ENCODE measurements at places on chromosomes 5 and 9. TPM values are rescaled to one million over a fixed set of nuclear protein-coding genes. Genes with fewer than 3 reads are reported as not detected.

IFNA5 gene
- polyA plus RNA-seq: not detected

SLC34A1 gene
- polyA plus RNA-seq: not detected

KCTD16 gene
- polyA plus RNA-seq: 2.6 TPM

GNA14 gene
- polyA plus RNA-seq: 2.7 TPM

ADAMTSL2 gene
- polyA plus RNA-seq: 0.69 TPM

DNA sequence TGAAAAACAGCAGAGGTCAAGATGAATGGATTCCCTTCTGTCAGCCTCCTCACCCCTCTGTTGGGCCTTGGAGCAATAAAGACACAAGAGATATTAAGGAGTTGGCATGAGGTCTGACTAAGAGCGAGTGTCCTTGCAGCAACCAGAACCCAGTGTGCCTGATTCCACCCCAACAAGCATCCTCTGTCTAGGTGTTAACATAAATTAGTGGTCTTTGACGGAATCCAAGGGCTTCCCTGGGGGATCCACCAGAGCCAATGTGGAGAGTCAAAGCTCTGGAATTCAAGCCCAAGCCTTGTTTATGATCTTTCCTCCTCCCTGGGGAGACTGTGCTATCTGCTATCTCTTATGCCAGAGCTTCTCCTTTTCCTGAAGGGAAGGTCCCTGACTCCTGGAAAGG is 128.1 kb upstream of the SMIM23 start:
- no peak for DNase-seq
- no peak overlapping the region for H3K27ac ChIP-seq

DNA sequence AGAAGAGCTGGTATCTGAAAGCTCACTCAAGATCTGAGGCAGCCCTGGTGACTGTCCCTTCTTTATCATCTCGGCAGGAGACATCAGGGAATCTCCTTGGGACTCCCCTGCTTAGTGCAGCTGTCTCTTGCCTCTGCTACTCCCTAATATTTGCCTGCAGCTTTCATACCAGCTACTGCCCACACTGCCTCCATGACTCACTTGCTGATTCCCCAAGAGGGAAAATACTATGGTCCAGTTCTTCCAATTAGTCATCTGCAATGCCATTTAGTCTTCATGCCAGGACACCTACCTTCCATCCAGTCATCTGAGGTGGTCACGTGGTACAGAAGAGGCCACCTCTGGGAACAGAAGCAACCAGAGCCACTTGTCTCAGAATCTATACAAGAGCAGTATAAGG is 270.8 kb downstream of the NTRK2 start:
- no peaks in the 10 kb centered on the region for H3K4me1 ChIP-seq
- DNase-seq: no peak
- no peaks in the 10 kb centered on the region for H3K27me3 ChIP-seq
- H3K36me3 ChIP-seq: no peaks in the 10 kb centered on the region
- H3K27ac ChIP-seq: no peak overlapping the region

- peak overlapping the region; percentile 49 for H3K27ac ChIP-seq
- H3K4me3 ChIP-seq: peak overlapping the region; percentile 66
- peak; percentile 40 for DNase-seq
- H3K27me3 ChIP-seq: no peaks in the 10 kb centered on the region
- peaks cover 8% of the 10 kb centered on the region for H3K4me1 ChIP-seq
Measured at GRCh38 chr5:154446195-154447088, 645 bp downstream of the SAP30L start.

DNA sequence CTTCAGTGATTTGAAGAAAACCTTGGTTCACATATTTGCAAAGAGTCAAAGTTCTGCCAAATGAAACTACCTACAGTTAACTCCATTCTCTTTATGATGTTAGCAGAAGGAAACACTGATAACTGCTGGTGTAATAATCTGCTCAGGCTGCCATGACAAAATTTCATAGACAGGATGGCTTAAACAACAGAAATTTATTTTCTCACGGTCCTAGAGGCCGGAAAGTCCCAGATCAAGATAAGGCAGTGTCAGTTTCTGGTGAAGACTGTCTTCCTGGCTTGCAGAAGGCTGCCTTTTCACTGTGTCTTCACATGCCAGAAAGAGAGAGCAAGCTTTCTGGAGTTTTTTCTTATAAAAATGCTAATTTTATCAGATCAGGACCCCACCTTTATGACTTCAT is 102.4 kb upstream of the PARP8 start:
- H3K36me3 ChIP-seq: no peaks in the 10 kb centered on the region
- H3K27ac ChIP-seq: no peak overlapping the region
- H3K27me3 ChIP-seq: no peaks in the 10 kb centered on the region
- no peak for DNase-seq
- H3K4me1 ChIP-seq: no peaks in the 10 kb centered on the region

DNA sequence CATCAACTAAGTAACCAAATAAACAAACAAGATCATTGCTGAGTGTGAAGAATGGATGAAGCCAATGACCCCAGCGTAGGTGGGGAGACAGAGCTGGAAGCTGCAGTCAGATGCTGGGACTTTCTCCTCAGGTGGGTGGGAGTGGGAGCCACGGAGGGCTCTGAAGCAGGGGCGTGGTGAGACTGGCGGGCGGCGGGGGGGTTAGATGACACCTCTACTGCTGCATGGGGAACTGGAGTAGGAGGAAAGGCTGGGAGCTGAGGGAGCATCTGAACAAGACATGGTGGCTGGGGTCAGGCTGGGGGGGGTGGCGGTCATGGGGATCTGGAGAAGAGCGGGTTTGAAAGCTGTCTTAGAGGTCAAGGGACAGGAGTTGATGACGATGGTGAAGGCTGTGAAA is 193.8 kb downstream of the C9orf50 start:
- H3K36me3 ChIP-seq: no peaks in the 10 kb centered on the region
- H3K4me1 ChIP-seq: peaks cover 9% of the 10 kb centered on the region
- H3K4me3 ChIP-seq: no peak overlapping the region
- no peak overlapping the region for H3K27ac ChIP-seq
- no peaks in the 10 kb centered on the region for H3K27me3 ChIP-seq

DNA sequence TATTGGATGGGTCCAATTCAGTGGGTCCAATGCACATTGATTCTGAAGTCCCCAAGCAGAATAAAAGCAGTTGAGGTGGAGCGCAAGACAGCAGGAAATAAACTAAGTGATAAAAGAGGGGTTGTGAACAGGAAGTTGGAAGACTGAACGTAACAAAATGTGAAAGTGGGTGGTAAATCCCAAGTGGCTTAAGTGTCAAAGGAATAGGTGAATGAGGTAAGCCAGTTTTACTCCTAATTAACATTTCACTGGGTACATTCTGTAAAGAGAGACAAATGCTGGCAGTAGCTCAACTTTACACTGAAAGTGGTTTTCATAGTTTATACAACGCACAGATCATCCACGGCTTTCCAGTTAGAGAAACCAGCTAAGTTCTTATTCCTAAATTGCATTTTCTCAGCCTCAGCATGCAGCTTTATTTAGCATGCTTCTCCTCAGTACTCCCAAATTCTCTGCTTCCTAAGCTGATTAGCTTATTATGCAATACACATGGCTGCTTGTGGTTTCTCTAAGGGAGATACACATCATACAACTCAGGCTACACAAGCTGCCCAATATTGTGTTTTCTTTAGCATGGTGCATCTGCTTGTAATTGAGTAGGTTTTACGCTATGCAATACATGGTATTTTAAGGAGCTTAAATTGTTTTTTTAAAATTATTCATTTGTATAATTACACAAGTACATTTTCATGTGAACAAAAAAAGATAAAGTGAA is 34.2 kb upstream of the HSD17B4 start:
- no peaks in the 10 kb centered on the region for H3K36me3 ChIP-seq
- H3K27ac ChIP-seq: no peak overlapping the region
- H3K4me1 ChIP-seq: no peaks in the 10 kb centered on the region
- H3K4me3 ChIP-seq: no peak overlapping the region
- H3K27me3 ChIP-seq: no peaks in the 10 kb centered on the region

DNA sequence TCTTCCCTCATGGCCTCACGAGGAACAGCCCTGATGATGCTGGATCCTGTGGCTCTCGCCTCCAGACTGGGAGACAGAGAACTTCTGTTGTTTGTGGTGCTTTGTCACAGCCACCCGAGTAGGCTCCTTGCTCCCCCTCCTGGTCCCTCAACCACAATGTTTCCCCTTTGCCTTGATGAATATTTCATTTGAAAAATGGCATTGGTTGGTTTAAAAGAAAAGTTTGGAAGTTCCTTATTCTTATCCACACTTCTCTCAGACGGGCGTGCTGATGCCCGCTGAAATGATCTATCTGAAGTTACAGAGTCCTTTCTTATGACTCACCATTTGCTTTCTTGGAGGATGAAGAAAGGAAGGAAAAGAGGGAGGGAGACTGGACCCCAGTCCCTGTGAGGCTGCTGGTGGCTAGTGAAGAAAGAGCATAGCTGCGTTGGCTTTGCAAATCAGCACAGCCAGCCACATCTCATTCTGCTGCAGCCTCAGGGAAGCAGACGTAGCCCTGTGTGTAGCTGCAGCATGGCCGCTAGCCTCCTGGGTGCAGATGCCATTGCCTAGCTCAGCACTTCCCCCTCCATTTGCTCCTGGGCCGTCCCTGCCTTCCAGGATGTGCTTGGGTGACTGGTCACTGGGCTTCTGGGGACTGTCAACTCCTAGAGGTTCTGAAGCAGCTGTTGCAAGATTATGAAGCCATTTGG is 185.9 kb downstream of the ERCC6L2 start:
- H3K36me3 ChIP-seq: no peaks in the 10 kb centered on the region
- H3K4me3 ChIP-seq: no peak overlapping the region
- H3K27ac ChIP-seq: peak overlapping the region; percentile 18
- no peak for DNase-seq

GRCh38 chr5:58761407-58761806 is 178.5 kb downstream of the RAB3C start:
- H3K4me3 ChIP-seq: no peak overlapping the region
- no peaks in the 10 kb centered on the region for H3K4me1 ChIP-seq
- DNase-seq: no peak
- no peak overlapping the region for H3K27ac ChIP-seq
- H3K27me3 ChIP-seq: no peaks in the 10 kb centered on the region
- H3K36me3 ChIP-seq: no peaks in the 10 kb centered on the region

DNA sequence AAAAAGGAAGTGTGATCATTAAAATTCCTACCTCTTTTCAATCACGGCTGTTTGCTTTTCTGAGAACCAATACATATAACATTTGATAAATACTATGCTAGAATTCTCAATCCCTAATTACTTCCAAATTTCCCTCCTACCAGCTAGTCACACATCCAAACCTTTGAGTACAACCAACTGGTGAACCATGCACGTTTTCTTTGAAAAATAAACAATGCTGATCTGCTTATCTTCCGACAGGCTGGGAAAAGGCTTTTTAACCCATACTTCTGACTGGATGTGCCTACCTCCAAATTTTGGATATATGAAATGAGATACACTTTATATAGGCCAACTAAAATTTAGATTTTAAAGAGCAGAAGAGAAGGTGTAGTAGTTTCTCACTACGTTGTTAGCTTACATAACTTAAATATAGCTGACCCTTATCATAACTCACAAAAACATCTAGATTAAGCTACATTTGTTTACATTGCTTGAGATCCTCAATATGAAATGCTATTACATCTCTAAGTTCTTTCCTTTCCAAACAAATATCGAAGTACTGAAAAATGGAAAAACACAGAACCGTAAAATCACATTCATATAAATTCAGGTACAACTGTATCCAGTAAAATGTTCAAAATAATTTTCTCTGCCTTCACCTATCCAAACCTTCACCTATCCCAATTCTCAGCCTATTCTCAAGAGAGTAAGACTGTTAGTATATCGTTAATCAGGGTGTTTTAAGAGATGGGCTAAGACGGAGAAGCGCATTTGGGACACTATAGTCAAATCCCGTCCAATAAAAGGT is 2.1 kb downstream of the NR3C1 start:
- peaks cover 8% of the 10 kb centered on the region for H3K4me1 ChIP-seq
- H3K4me3 ChIP-seq: peak overlapping the region; percentile 79
- peaks cover 11% of the 10 kb centered on the region for H3K36me3 ChIP-seq
- DNase-seq: no peak
- no peak overlapping the region for H3K27ac ChIP-seq

DNA sequence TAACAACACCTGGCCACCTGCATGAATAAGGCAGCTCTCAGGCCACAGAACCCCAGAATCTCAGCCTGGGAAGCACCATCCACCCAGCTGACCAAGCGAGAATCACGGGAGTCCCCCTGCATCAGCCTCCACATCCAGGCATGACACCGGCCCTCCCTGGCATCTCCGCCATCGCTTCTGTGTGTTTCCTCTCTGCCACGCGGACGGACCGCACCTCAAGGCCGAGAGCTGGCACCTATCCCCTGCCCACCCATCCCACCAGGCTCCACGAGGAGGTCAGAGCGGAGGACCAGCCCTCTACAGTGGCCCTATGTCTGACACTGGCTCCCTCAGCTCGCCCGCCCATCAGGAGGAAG is 134.7 kb downstream of the COL23A1 start:
- no peak overlapping the region for H3K27ac ChIP-seq
- no peaks in the 10 kb centered on the region for H3K36me3 ChIP-seq
- no peak for DNase-seq
- no peaks in the 10 kb centered on the region for H3K4me1 ChIP-seq
- H3K27me3 ChIP-seq: no peaks in the 10 kb centered on the region
- H3K4me3 ChIP-seq: no peak overlapping the region

- no peaks in the 10 kb centered on the region for H3K27me3 ChIP-seq
- no peaks in the 10 kb centered on the region for H3K4me1 ChIP-seq
- no peak for DNase-seq
- H3K4me3 ChIP-seq: no peak overlapping the region
Measured at GRCh38 chr5:169149317-169149716, 151.6 kb downstream of the SLIT3 start.

- no peak overlapping the region for H3K4me3 ChIP-seq
- peak overlapping the region; percentile 54 for H3K27ac ChIP-seq
- H3K4me1 ChIP-seq: peaks cover 8% of the 10 kb centered on the region
- peaks cover 5% of the 10 kb centered on the region for H3K36me3 ChIP-seq
- no peak for DNase-seq
Measured at GRCh38 chr9:81627481-81627880, 61.9 kb downstream of the TLE1 start.

DNA sequence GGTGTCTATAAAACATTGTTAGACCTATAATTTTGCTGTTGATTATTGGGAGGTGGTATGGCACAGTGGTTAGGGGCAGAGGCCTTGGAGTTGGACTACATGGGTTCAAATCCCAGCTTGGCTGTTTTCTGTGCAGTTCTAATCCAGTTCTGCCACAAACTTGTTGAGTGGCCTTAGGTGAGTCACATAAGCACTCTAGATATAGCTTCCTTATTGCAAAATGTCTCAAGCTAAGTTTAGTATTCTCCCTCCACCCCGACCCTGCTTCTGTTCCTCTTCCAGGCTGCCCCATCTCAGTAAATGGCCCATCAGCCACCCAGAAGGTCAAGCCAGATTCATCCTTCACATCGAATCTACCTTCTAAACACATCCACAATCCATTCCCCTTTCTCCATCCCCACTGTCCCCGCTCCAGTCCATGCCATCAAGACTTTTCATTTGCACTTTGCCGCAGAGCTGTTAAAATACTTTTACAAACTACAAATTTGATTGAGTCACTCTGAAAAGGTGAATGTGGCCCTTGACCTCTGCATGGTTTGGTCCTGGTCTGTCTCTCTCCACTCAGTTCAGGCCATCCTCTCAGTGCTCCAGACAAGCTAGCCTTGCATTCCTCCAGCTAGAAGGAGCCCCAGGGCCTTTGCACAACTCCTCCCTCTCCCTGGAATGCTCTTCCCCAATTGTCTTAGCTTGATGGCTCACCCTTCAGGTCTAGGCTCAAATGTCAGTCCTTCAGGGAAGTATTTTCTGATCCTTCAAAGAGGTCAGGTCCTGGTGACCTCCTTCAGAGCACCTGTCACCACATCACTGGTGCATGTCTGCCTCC is 10.0 kb upstream of the HDHD3 start:
- H3K4me3 ChIP-seq: no peak overlapping the region
- DNase-seq: no peak
- H3K27me3 ChIP-seq: no peaks in the 10 kb centered on the region
- peak overlapping the region; percentile 85 for H3K27ac ChIP-seq
- H3K36me3 ChIP-seq: peaks cover 38% of the 10 kb centered on the region
- H3K4me1 ChIP-seq: peaks cover 57% of the 10 kb centered on the region

- no peak overlapping the region for H3K27ac ChIP-seq
- peaks cover 20% of the 10 kb centered on the region for H3K36me3 ChIP-seq
- no peak overlapping the region for H3K4me3 ChIP-seq
- no peak for DNase-seq
- no peaks in the 10 kb centered on the region for H3K4me1 ChIP-seq
Measured at GRCh38 chr9:133943781-133944745, 48.1 kb downstream of the VAV2 start.
